HEK293T (cell line): ENCODE measurements at places on chromosomes 2 and 18.

GRCh38 chr2:185967335-185967734 is 228.7 kb downstream of the FSIP2 start:
- no peak for DNase-seq

DNA sequence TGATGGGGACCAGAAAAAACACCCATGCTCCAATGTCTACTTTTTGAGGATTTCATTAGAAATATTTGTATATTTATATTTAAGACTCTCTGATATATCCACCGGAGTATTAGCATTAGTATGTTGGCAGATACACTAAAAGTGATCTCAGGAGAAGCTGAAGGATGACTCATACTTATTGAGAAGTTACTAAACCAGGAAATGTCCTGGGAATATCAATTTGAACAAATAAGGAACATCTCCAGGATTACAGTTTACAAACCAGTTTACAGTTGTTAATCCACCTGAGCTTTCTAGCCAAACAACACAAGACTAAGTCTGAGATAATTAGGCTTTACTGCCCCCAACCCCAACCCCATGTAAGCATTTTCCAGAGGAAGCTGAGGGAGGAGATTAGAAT is 16.1 kb upstream of the DPP4 start:
- no peak for DNase-seq

- no peak for DNase-seq
These were observed 1165.7 kb upstream of the GYPC start for GRCh38 chr2:125490308-125490707.

GRCh38 chr2:174931724-174932123 is 73.5 kb downstream of the CHN1 start:
- DNase-seq: no peak

DNA sequence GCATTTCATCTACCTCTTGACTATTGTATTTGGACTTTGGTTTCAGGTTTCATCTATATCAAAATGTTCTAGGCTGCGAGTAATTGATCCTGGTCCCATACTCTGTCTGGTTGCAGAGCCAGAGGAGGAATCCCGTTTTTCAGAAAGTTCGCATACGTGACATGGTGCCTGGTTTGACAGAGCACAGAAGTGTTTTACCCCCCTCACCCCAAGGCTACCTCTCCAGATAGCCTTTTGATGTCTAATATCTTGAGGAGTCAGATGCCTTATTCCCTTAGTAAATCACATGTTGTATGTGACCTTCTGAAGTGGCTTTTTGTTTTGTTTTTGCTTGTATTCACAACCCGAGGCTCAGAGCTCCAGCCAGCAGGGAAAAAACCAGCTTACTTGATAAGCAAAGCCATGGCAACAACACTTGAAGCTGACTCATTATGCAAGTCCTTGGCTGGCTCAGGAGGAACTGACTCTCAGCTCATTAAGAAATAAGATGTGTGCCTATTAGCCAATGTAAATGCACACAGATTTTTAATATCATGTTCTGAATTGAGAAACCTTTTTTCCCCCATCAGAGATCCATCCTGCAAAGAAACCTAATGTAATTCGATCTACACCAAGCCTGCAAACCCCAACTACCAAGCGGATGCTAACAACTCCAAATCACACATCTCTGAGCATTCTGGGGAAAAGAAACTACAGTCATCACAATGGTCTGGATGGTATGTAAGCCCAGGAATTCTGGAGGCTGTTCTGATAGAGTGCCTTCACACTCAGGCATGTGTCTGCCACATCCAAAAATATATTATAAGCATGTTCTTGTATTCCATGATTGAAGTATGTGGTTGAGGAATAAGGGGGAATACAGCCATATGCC is 41.4 kb downstream of the OXER1 start:
- no peak for DNase-seq

DNA sequence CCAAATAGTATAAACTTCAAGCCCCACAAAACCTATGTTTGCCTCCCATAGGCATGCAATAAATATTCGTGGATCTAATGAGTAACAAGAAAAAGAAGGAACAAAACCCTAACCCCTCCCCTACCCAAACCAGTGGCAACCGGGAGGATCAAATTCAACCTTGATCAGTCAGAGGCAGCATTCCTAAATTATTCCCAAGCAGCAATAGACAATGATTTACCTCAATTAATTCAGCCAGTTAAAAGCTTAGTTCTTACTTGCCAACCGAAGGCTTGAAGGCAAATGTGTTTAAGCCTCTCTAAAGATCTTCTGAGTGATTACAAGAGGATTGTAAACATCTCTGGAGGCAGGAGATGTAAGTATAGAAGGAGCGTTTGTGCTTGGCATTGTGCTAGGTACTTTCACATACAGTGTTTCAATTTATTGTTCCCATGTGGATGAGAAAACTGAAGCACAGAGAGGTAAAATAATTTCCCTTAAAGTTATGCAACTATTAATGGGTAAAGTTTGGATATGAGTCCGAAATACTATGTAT is 197.7 kb downstream of the MTX2 start:
- no peak for DNase-seq

- no peak for DNase-seq
These were observed 5.5 kb downstream of the ZNF396 start for GRCh38 chr18:35371412-35372195.

DNA sequence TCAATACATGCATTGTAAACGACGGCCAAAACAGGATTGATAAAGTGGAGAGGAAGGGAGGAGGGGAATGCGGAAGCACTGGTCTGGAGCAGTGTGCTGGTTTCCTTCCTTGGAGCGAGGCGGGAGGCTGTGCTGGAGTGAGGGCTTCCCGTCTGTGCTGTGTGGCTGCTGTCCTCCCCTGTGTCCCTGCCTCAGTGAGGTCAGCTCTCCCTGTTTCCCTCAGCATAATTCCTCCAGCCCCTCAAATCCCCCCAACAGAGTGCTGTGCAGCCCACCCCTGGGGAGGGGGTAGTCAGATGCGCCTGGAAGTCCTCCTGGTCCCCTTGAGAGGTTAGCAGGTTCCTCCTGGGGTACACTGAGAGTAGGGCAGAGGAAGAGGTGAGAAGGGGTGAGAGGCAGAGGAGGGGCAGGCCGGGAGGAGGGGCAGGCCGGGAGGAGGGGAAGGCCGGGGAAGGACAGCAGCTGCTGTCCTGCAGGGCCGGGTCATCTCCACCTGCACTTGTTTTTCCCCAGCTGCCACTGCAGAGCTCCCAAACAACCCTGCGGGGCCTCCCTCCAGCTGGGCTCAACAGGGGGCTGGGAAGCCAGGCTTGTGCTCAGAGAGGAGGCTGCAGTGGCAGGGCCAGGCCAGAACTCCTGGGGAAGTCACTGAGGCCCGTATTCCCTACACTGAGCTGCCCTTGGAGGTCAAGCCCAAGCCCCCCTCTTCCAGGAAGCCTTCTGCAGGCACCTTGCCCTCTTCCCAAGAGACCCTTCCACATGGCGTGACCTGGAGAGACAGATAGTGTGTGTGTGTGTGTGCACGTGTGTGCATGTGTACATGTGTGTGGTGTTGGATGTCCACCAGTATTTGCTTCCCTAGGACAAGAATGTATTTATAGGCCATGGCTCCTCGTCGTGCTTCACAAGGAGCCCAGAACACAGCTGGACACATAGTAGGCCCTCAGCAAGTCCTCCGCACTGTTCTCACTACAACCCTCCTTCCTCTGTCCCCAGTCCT is 13.2 kb upstream of the ATP6V1B1 start:
- DNase-seq: no peak

GRCh38 chr18:45820106-45820745 is 5.2 kb upstream of the SIGLEC15 start:
- DNase-seq: no peak

DNA sequence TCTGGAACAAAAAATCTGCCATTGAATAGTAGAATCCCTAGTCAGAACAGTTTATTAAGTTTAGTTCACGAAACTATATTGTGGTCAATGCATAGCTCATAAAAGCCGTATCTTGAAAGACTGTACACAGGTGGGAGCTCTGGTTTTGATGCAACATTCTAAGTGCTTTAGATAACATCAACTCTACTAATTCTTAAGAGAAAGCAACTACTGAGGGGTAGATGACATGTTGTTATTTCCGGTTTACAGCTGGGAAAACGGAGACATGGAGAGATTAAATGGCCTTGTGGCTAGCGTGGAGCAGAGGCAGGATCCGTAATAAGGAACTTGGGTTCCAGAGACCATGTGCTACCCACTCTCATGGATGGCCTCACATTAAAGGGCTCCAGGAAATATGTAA is 4.2 kb upstream of the ITGA6 start:
- DNase-seq: no peak

GRCh38 chr18:41938445-41938844 is 16.6 kb upstream of the PIK3C3 start:
- DNase-seq: no peak

DNA sequence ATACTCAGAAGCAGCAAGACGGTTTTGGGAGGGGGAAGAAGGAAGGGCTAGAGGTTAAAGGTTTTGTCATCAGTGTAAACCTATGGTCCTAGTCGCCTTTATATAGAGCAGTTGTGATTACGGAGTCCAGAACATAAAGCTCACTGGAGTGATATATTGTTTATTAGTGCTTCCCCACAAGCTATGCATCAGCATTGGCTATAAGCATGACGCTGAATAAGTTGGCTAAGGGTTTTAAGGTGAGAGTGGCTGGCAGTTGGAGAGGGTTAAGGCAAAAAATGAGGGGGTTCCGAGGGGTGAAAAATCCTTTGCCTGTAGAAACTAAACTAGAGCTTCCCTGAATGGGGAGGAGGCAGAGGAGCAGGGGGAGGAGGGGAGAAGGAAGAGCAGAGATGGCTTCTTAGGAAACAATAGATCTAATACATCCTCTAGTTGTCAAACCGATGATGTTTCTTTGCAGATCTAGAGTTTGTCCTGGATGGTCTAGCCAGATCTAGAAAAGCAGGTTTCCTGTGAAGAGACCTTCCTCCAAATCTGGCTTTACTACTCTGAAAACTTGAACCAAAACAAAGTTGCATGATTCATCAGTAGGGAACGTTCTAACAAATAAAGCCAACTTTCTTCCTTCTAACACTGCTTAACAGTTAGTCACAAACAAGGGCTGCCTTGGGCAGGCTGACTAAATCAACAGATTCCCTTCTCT is 2.5 kb downstream of the KLF7 start:
- no peak for DNase-seq

- no peak for DNase-seq
These were observed 37.3 kb downstream of the CFAP36 start for GRCh38 chr2:55556809-55557208.

DNA sequence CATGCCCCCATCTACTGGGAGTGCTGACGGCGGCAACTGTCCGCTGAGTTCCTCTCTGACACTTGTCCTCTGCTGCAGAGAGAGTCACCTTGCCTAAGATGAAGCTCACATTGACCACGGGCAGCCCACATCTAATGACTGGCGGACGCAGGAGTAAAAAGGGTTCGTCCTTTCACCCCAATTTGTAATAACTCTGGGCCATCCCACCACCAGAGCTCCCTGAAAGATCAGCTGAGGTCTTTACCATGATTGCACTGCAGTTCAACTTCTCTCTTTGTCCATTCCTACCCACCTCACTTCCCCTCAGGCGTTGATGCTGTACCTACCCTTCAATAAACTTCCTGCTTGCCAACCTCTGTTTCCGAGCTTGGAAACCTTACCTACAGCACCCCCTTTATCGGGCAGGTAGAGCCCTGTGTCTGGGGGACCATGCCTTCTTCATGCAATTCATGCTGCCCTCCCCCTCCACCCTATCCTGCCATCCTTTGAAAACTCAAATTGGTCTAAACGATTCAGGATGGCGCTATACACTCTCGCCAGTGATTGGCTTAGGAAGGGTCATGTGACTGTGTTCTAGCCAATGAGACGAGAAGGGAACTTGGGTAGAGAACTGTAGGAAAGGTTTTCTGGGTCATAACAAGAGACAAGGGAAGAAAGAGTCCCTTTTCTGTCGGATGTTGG is 10.3 kb upstream of the B3GNT2 start:
- DNase-seq: no peak

- peak; percentile 86 for DNase-seq
These were observed 11.9 kb upstream of the MLPH start for GRCh38 chr2:237474931-237475703.

GRCh38 chr2:213995400-213996105 is 415.3 kb upstream of the VWC2L start:
- DNase-seq: no peak

DNA sequence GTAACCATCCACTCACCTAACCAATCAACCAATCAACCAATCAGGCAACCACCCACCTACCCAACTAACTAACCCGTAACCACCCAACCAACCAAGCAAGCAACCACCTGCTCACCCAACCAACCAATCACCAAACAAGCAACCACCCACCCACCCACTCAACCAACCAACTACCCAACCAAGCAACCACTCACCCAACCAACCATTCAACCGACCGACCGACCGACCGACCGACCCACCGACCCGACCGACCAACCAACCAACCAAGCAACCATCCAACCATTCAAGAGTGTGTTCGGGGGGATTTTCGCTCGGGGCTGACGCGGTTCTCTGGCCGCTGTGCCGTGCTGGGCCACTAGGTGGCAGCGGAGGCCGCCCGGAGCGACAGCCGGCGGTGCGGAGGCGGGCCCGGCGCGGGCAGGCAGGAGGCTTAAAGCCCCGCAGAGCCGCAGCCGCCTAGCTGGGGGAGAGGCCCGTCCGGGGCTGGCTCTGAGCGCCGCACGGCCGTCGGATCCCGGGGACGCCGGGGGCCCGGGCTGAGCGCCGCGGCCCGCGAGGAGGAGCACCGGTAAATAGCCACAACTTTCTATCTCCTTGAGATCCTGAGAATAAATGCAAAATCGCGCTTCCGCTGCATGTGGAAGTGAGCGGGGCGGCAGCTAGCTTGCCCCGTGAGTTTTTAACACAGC is at the start of gene MC5R:
TSS of gene MC5R (plus strand) at position 443 of the 689 bp plus-strand sequence. CDS start 1,617 bp downstream, outside the sequence.
- peak; percentile 72 for DNase-seq

- no peak for DNase-seq
These were observed 1605.3 kb upstream of the ACVR2A start for GRCh38 chr2:146239392-146240135.

DNA sequence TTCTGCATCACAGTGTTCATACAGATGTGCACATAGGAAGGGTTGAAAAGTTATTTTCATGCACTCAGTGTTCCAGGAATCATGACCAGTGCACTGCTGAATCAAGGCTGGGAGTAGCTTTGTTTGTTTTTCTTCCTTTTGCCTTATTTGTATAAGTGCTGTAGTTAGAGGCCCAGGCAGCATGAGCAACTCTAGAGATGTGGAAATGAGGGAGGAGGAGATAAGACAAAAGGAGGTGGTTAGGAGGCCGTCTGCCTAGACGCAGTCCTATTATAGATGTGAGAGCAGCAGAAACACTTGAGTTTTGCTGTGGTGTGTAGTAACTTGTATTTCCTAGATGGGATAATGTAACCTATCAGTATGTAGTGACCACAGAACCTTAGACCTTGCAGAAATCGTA is 264.3 kb upstream of the RASGRP3 start:
- DNase-seq: peak; percentile 15

GRCh38 chr18:79516441-79516931 is 120.8 kb downstream of the NFATC1 start:
- DNase-seq: no peak

- DNase-seq: no peak
These were observed 671.3 kb upstream of the CHAC2 start for GRCh38 chr2:53096351-53096750.
